ENCODE measurements at places on chromosomes 4 and X. TPM values are rescaled to one million over a fixed set of nuclear protein-coding genes. Genes with fewer than 3 reads are reported as not detected.

Gene CC2D2A
- 1.1 TPM for total RNA-seq

Gene CCKAR
- total RNA-seq = not detected

Gene CHIC2
- total RNA-seq = 39.0 TPM

GRCh38 chr4:41655177-41655576 lies 93.3 kb downstream of the PHOX2B start:
- H3K4me1 ChIP-seq = no peaks in the 10 kb centered on the region
- DNase-seq = no peak
- no peaks in the 10 kb centered on the region for H3K36me3 ChIP-seq

Gene ADGRG2
- not detected for total RNA-seq

DNA sequence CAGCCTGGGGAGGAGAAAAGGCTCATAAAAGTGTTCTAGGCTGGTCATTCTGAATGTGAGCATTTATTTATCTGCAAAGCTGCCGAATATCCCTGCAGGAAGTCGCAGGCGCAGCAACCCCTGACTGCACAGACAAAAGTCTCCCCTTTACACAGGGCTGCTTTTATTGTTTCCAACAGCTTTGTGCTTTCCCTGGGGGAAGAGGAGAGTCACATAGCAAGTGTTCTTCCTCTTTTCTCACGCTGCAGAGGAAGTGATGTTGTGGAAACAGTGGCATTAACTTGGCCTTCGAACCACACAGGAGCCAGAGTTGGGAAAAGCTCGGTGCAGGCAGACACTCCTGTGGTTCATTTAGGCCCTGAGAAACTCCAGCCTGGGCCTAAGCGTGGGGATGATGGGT lies 81.5 kb upstream of the BCOR start:
- no peaks in the 10 kb centered on the region for H3K36me3 ChIP-seq
- H3K4me1 ChIP-seq = peaks cover 24% of the 10 kb centered on the region
- no peaks in the 10 kb centered on the region for H3K27me3 ChIP-seq
- DNase-seq = no peak

DNA sequence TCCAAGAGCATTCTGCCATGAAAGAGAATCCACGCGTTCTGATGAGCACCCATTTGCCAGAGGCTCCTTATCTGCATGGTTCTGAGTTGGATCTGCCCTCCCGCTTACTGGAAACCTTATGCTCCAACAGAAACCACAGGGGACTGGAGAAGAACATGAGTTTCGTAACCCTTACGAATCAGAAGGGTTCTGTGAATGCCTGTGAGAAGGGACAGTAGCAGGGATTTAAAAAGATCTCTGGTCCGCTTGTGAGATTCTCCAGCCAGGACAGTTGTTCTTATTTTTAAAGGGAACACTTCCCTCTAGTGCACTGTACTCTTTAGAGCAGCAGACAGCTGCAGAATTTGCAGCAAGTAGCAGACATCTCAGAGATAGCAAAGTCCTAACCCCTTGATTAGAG lies 22.5 kb upstream of the CENPU start:
- H3K4me3 ChIP-seq = no peak overlapping the region
- H3K4me1 ChIP-seq = no peaks in the 10 kb centered on the region
- DNase-seq = no peak
- H3K36me3 ChIP-seq = peaks cover 16% of the 10 kb centered on the region

GRCh38 chr4:155624478-155624877 lies 42.2 kb upstream of the GUCY1A1 start:
- DNase-seq = no peak
- H3K36me3 ChIP-seq = no peaks in the 10 kb centered on the region
- H3K4me3 ChIP-seq = no peak overlapping the region
- H3K27ac ChIP-seq = no peak overlapping the region
- H3K4me1 ChIP-seq = no peaks in the 10 kb centered on the region

- H3K27me3 ChIP-seq = no peaks in the 10 kb centered on the region
- no peak overlapping the region for H3K4me3 ChIP-seq
- no peak overlapping the region for H3K27ac ChIP-seq
- H3K4me1 ChIP-seq = no peaks in the 10 kb centered on the region
- DNase-seq = no peak
These were observed 127.8 kb downstream of the ANOS1 start for GRCh38 chrX:8604131-8604530.

DNA sequence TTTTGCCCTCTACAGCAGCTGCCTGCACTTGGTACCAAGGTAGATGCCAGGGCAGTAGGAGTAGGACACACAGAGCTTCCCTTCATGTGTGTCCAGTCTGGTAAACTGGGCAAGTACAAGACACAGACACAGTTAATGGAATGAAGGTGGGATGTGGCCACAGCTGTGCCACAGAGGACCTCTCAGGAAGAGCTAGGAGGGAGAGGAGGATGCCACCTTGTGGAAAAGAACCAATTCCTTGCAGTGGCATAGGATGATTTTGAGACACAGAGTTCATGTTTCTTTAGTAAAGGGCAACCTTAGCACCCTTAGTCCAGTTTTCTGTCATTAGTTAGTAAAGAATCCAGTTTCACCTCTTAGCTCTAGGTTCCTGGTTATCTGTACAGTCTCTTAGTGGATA lies 36.3 kb upstream of the TBC1D14 start:
- no peaks in the 10 kb centered on the region for H3K27me3 ChIP-seq
- no peak overlapping the region for H3K4me3 ChIP-seq
- peaks cover 3% of the 10 kb centered on the region for H3K4me1 ChIP-seq

- H3K27ac ChIP-seq = no peak overlapping the region
- DNase-seq = no peak
- no peaks in the 10 kb centered on the region for H3K27me3 ChIP-seq
- no peaks in the 10 kb centered on the region for H3K4me1 ChIP-seq
- no peak overlapping the region for H3K4me3 ChIP-seq
These were observed 85.1 kb downstream of the SLC9A7 start for GRCh38 chrX:46673620-46674359.

Data from T-cell (primary cell).